Right lobe of liver (tissue), 6 donors: ENCODE measurements at places on chromosomes 5 and 9.

- DNase-seq = no peak
These were observed 30.5 kb upstream of the DAB2IP start for GRCh38 chr9:121620777-121621449.

- no peak for DNase-seq
These were observed 56.1 kb upstream of the ZNF300 start for GRCh38 chr5:150960791-150961396.

DNA sequence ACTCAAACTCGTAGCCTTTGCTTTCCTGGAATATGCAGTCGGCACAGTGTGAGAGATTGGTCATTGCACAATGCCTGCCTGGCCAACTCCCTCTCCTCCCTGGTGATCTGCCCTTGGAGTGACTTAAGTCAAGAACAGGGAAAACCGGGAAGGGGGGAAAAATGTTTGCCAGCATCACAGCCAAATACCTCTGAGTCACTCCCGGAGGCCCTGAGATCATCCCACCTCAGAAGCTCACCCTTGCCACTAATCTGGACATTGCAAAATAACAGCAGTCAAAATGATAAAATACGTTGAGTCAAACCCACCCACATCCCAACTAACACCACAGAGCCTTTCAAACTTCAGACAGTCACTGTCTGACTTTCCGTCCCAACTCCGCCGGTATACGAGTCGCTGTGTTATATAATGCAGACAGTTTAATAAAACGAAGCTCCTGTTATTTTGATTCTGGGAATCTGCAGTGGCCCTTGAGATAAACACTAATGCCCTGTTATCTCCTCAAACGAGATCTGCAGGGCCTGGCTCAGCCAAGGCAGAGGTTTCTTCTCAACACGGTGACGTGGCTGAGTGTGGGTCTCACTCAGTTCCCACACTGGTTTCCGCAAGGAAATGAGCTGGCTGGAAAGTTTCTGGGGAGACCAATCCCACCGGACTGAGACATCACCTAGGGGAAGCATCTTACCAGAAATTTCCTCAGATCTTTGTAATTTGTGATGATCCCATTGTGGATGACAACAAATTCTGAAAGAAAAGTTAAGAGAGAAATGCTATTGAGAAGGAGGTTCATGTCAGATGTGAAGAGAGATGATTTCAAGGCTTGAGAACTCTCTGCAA is 22.1 kb downstream of the GFPT2 start:
- DNase-seq = no peak

- DNase-seq = no peak
These were observed 21.1 kb upstream of the IGFBPL1 start for GRCh38 chr9:38445154-38446043.

DNA sequence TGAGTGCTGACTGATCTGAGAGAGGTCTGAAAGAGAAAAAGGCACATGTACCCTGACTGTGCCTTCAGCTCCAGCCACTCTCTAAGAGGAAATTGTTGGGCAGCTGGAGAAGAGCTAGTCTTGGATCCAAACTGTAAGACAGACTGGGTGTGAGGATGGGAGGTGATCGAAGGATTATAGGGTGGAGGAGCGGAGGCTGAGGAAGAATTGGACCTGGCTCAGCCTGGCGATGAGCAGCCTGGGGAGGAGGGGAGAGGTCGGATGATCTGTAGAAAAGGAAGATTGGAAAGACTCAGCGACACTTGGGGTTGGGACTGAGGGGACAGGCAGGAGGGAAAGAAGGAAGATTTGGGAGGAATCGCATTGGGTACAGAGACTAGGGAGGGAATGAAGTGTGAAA is 98.6 kb upstream of the SLC25A48 start:
- DNase-seq = no peak

GRCh38 chr9:16870596-16871335 is at the start of gene BNC2:
BNC2 (minus strand) TSS chr9:16870670; CDS start chr9:16870648, 22 bp downstream.
- DNase-seq = peak; percentile 33
